ENCODE measurements at places on chromosomes 1 and 21.

GRCh38 chr1:7842517-7842916 lies 10.3 kb downstream of the UTS2 start:
- no peak for DNase-seq

- peak; percentile 89 for DNase-seq
These were observed at the start of gene ADAM15 for GRCh38 chr1:155050560-155051341. Gene ADAM15 (plus strand): TSS chr1:155051316. CDS start chr1:155051387, 71 bp downstream.

DNA sequence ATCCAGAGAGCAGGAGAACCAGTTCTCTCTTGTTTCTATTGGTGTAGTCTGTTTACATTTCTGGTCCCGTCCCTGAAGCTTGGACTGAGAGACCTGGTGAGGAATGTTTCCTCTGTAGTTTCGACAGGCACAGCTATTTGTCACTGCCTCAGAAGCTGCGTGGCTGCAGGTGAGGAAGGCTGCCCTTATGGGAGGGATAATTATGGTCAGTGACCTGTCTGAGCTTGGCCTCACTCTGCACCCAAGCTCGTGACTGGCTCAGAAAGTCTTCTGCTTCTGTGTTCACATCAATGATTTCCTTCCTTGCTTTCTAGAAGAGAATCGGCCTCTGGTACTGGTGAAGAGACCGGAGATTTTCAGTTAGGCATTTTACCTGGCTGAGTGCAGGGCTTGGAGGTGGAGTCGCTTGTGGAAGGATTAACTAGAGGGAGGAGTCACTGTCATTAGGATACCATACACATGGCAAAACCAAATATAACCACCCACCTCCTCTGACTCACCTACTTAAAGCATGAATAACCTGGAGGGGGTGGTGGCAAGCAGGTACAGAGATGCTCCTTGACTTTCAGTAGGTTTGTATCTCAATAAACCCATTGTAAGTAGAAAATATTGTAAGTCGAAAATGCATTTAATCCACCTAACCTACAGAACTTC lies 19.9 kb upstream of the WDR26 start:
- DNase-seq, result no peak

GRCh38 chr1:212182579-212182978 lies 102.6 kb upstream of the PPP2R5A start:
- DNase-seq, result no peak

- no peak for DNase-seq
These were observed 268.2 kb upstream of the FOXD3 start for GRCh38 chr1:63054184-63054583.

GRCh38 chr1:181139631-181140061 lies 51.1 kb downstream of the IER5 start:
- DNase-seq, result no peak

- no peak for DNase-seq
These were observed 1.6 kb downstream of the CRABP2 start for GRCh38 chr1:156703741-156704140.

DNA sequence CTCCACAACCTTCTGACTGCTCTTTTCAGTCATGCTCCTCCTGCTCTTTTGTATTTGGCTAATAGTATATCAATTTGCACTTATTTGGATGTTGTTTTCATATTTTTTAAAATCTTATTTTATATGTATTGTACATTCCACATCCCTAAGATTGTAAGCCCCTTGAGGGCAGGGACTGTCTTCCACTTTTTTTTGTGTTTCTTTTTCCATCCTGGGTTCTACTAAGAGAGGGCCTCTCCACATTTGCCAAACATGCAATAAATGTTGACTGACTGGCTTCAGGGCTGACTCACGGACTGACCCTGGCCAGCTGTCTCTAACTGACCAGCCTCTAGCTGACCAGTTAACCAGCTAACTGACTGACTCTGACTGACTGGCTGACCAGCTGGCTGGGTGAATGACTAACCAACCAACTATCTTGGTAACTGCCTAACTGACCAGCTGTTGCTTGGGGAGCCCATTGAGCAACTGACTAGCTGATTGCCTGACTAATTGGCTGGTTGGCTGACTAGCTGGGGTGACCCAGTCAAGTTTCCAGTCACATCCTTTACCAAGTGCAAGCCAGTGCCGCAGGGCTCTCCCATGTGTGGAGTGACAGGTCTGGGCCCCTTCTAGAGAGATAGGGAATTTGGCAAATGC lies 16.1 kb downstream of the CSF1 start:
- DNase-seq, result no peak

- no peak for DNase-seq
These were observed 198.1 kb downstream of the SLC35F3 start for GRCh38 chr1:234102583-234102982.

DNA sequence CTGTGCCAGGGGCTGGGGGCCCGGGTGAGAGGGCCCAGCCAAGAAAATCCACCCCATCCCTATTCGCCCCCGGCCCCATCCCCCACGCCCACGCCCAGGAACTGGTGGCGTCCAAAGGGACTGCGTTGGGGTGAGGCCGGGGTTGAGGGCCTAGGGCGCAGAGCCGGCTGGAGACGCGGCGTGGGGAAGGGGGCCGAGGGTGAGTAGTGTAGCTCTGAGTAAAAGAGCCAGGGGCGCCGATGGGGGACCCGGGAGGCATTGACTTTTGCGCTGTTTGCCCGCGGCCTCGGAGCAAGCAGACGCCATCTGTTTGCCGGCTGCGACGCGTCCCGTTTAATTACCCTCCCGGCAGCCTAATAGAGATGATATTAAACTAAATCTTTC lies 3.5 kb upstream of the DMRTA2 start:
- DNase-seq, result no peak

DNA sequence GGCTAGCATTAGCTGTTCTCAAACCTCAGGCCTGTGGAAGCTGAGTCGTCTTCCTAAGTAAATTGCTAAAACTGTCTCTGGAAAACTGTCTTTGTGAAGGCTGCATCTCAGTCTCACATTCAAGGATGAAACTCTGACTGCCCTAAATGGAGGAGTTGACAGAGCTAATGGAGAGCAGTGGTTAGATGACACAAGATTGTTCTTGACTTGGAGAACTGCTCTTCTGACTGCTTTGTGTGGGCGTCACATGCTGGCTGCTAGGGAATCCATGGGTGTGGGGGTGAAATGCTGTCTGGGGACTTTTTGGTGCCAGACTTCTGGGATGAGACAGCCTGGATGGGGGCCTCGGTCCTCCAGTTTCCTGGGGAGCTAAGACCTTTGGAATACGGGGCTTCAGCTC lies 24.5 kb upstream of the TSPAN2 start:
- no peak for DNase-seq

DNA sequence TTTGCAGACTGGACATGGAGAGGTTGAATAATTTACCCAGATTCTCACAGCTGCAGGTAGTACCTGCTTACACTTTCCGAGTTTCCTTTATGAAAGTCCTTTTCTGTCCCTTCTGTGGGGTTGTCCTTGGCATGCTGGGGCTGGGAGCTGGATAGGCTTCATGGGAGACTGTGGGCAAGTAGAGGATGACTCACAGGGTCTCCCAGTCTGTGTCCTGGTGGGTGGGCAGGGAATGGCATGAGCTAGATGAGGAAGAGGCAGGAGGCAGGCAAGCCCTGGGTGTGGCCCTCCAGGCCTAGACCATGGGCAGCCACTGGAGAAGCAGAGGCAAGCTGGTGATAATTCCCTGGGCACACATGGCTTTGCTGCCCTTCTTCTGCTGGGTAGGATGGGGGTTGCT lies 80.6 kb downstream of the NAV1 start:
- DNase-seq, result no peak

DNA sequence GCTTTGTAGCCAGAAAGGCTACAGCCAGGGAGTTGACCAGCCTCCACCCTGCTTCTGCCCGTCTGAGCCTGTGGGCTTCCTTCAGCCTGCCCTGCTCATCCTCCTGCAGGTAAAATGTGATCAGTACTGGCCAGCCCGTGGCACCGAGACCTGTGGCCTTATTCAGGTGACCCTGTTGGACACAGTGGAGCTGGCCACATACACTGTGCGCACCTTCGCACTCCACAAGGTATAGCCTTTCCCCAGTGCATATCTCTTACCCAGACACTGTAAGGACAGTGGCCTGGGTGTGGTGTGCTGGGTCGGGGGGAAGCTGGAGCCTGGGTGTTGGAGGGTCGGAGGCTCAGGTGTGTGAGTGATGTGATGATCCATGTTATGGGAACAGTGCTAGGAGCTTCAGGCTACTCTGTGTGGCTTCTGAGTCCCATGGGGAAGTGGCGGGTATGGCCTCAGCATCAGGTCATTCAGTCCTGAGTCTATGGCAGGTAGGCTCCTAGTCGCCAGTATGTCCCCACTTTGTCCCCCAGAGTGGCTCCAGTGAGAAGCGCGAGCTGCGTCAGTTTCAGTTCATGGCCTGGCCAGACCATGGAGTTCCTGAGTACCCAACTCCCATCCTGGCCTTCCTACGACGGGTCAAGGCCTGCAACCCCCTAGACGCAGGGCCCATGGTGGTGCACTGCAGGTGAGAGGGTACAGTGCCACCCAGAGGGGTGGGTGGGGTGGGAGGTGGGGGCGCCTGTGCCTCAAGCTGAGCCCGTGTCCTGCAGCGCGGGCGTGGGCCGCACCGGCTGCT lies 31.2 kb upstream of the KDM4A start:
- no peak for DNase-seq

- DNase-seq, result no peak
These were observed 181.1 kb downstream of the RASAL2 start for GRCh38 chr1:178275049-178275448.

DNA sequence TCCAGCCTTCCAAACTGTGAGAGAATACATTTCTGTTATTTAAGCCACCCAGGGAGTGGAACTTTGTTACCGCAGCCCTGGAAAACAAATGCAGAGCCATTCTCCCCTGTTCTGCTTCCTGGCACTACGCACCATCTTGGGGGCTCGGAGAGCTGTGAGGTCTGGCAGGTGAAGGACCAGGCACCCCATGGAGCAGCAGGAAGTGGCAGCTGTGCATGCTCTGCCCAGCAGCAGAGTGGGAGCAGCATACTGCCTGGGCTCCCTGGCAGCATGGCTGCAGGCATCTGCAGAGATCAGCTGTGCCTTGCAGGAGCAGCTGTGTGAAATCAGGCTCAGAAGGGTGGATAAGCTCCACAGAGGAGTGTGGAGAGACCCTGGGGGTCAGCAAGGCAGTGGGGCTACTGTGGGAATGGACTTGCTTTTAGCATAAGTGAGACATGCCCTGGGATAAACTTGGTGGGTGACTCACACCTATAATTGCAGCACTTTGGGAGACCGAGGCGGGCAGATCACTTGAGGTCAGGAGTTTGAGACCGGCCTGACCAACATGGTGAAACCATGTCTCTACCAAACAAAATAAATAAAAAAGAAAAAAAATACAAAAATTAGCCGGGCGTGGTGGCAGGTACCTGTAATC lies 17.7 kb upstream of the ZSCAN20 start:
- DNase-seq, result no peak

- DNase-seq, result peak; percentile 71
These were observed 43.7 kb downstream of the KIF21B start for GRCh38 chr1:200979574-200980451.

- no peak for DNase-seq
These were observed 332.8 kb upstream of the ZRANB2 start for GRCh38 chr1:71413441-71414175.

DNA sequence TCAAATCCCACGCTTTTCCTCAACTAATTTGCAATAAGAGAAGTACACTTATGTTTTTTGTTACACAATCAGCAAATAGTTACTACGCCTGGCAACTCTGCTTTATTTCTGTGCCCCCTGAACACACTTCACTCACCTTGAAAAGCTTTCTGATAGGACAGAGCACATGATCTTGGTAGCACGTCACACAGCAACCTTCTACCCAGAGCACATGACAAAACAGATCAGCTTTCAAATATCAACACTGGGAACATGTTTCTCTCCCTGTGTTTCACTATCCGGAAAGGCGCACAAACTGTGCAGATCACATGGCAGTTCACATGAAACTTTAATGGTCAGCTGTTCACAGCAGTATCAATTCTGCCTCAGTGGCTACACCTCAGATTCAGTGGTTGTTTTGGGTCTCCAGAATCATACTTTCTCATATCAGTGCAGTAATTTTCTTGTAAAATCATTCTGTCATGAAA lies 2.2 kb downstream of the SLC19A2 start:
- no peak for DNase-seq

GRCh38 chr1:243903041-243903440 lies 53.0 kb upstream of the AKT3 start:
- DNase-seq, result no peak

- DNase-seq, result peak; percentile 46
These were observed 29.4 kb downstream of the MRPL37 start for GRCh38 chr1:54229281-54229891.

- DNase-seq, result no peak
These were observed 102.7 kb downstream of the PTPRU start for GRCh38 chr1:29338908-29339575.

GRCh38 chr1:211247921-211248320 lies 11.2 kb upstream of the RCOR3 start:
- DNase-seq, result no peak

- peak; percentile 24 for DNase-seq
These were observed 32.8 kb upstream of the PTBP2 start for GRCh38 chr1:96688767-96689166.

DNA sequence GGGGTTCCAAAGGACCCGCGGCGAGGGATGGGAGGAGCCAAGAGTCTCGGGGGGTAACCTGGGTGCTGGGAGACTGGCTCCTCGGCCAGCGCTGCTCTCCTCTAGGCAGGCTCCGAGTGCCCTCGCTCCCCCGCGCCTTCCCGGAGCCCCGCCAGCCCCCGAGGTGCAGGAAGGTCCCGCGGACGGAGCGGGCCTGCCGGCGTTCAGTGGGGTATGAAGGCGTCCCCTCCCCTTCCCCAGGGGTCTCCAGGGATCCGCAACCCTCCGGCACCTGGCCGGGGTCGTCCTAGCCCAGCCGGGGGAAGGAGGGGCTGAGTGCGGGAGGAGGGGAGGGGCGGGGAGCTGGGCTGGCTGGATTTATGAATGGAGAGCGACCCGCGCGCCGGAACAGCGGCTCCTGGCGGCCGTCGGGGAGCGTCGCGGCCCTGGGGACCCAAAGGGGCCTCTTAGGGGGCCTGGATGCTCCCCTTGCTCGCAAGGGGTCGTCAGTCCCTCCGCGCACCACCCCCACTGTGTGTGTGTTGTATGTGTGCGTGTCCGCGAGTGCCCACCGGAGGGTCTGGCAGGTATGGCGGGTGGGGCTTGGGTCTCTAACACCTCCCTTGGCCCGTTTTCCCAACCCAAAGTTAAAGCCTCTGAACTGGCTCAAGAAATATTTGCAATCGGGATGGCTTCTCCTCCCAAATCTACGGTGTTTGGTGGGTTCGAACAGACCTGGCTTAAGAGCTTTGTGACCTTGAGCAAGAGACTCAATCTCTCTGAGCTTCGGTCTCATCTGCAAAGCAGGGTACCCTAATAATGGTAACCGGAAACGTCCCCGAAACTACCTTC lies 642 bp downstream of the HCRTR1 start:
- DNase-seq, result peak; percentile 53

GRCh38 chr1:79760531-79760930 lies 754.0 kb upstream of the ADGRL4 start:
- no peak for DNase-seq

GRCh38 chr1:24224086-24224485 lies 37.0 kb upstream of the IFNLR1 start:
- DNase-seq, result no peak

- DNase-seq, result no peak
These were observed 33.9 kb downstream of the RUNX3 start for GRCh38 chr1:24896176-24896575.

DNA sequence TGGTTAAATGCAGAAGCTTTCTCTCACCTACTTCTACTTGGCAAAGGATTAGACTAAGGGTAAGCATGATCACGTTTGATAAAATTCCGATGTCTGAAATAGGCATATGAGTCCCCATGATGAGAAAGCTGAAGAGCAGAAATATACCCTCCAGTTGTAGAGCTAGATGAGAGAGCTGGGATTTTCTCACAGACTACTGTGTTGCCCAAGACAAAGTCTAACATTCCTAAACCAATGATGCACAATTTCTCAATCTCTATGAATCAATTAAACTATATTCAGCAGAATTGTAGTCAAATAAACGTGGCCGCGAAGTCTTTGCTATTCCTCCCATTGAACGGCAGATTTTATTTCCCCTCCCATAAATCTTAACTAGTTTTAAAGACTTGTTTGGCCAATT lies 699.2 kb downstream of the KCNT2 start:
- DNase-seq, result no peak
